Glomerular endothelial cell (primary cell): ENCODE measurements at places on chromosomes 7 and 10.

DNA sequence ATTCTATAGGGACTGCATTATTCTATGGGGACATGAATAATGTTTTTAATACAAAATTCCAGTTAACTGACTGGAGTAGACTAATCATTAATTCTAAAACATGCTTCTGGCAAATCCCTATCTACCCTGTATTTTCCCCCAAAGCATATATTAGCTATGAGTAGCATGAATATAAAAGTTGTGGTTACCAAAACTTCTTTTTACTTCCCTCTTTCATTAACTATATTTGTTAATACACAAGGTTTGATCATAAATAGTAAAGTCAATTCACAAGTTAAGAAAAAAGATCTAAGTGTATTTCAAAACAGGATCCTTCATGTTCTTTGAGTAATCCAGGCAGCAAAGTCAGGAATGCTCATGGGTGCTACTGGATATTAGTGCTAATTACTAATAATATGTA, 2.9 kb upstream of the RALA start:
- no peak for DNase-seq

- DNase-seq, result no peak
Observed at GRCh38 chr10:110209454-110209925, 2.1 kb downstream of the MXI1 start.

DNA sequence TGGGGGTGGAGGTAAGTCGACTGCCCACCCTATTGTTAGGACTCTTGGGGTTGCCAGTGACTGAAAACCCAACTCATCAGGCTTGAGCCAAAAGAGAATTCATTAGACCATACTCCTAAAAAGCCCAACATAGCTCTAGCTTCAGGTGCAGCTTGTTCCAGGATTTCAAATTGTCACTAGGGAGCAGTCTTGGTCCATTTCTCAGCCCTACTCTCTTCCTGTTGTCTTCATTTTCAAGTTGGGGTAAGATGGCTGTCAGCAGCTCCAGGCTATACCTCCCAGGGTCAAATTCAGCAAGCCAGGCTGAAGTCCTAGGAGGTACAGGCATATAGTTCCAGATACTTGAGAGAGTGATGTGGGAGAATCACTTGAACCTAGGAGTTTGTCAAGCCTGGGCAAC, 14.9 kb upstream of the COL13A1 start:
- DNase-seq, result no peak

GRCh38 chr7:46930366-46930765, 651.5 kb downstream of the TNS3 start:
- no peak for DNase-seq

GRCh38 chr10:28302012-28302637, 739 bp downstream of the MPP7 start:
- DNase-seq, result no peak

GRCh38 chr10:108616559-108617285, 1306.6 kb downstream of the XPNPEP1 start:
- DNase-seq, result no peak

- no peak for DNase-seq
Observed at GRCh38 chr10:99450624-99451498, 20.4 kb upstream of the GOT1 start.

DNA sequence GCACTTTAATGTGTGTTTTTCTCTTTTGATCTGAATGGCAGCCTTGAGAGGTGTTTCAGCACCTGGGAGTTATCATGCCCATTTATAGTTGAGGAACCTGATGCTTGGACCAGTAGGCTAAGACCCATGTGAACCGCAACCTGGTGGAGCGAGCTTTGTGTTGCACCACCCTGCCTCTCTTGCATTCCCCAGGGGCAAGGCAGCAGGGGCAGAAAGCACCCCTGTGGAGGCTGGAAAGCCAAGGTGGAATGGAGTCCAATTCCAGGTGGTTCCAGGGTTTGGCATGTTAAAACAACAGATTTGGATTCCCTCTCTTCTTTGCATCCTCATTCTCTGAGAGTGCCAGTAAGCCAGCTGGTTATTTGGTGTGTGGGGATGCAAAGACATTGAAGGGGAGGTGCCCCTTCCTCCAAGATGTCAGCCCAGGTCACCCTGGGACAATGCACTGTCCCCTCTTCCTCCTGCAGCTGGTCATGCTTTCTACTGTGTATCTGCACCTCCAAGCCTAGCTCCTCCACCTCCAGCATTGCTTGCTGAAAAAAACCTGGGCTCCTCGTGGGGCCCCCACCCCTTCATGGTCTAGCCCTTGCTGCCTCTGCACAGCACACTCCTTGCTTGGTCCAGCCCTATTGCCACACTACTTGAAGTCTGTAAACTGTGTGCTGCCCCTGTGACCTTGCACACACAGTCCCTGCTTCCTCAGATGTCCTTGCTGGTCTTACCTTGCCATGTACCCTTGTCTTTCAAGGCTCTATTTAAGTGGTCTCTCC, 5.6 kb upstream of the CDH23 start:
- DNase-seq, result no peak

GRCh38 chr7:121875203-121875602, 2.2 kb downstream of the PTPRZ1 start:
- DNase-seq, result no peak

DNA sequence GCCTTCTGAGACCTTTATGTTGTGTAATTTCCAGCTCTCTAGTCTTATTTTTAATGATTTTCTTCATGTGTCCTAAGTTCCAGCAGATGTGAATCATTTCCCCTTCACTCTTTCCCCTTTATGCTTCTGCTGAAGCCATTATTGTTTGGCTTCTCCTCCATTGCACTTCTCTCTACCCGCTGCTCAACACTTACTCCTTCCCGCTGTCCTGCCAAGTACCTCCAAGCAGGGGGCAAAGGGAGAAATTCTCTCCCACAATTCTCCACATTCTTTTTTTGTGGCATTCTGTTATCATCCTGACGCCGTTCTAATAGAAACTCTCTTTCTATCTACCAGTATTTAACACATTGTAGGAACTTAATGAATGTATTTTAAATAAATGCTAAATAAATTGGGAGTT, 388.9 kb upstream of the TPK1 start:
- DNase-seq, result no peak

GRCh38 chr7:75993689-75994387, 557 bp downstream of the TMEM120A start:
- no peak for DNase-seq

DNA sequence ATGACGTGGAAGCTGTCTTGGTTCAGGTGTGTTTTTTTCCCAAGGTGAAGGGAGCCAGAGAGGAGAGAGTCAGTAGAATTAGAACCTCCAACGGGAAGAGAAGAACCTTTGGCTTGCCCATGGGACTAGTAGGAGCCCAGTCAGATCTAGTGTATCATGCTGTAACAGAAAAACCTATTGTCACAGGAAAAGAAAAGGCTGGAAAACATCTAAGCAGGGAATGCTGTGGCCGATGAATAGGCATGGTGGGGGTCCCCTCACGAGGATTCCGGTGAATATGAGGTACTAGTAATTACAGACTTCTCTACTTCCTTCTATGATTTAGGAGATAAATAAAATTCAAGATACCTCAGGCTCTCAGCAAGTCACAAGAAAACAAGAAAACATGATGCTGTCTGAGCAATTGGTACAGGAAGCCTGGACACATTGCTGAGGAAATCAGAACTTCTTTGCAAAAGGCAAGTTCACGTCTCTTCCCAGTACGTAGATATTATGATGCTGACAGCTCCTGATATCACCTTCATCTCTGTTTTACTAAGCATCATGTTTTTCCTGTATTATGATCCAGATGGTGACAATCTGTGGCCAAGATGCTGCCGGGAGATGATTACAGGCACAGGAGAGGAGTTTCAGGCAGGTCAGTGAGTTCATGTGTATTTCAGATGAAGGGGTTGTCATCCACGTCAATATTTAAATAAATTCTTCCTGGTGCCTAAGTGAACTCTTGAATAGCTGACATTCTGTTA, 54.3 kb upstream of the NPY start:
- DNase-seq, result no peak

- no peak for DNase-seq
Observed at GRCh38 chr10:121449482-121449924, 148.7 kb downstream of the FGFR2 start.

- DNase-seq, result no peak
Observed at GRCh38 chr10:44760513-44760912, 150.6 kb upstream of the TMEM72 start.

GRCh38 chr10:14439451-14440259, 108.9 kb upstream of the FRMD4A start:
- no peak for DNase-seq

- no peak for DNase-seq
Observed at GRCh38 chr7:97982647-97983046, 7.3 kb downstream of the OCM2 start.

GRCh38 chr7:52726493-52726892, 308.9 kb upstream of the POM121L12 start:
- DNase-seq, result no peak

DNA sequence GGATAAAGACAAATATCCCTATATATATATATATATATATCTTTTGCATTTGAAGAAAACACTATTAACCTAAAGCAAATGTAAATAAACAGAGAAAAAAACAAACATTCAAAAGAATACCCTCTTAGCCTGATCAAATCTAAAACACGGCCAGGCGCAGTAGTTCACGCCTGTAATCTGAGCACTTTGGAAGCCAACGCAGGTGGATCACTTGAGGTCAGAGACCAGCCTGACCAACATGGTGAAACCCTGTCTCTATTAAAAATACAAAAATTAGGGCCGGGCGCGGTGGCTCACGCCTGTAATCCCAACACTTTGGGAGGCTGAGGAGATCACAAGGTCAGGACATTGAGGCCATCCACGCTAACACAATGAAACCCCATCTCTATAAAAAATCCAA, 9.2 kb downstream of the ANXA7 start:
- DNase-seq, result no peak

- DNase-seq, result no peak
Observed at GRCh38 chr7:80330434-80330833, 181.4 kb downstream of the GNAT3 start.

- DNase-seq, result no peak
Observed at GRCh38 chr10:126235091-126235978, 152.9 kb downstream of the ADAM12 start.

GRCh38 chr10:78975926-78976325, 92.8 kb upstream of the ZMIZ1 start:
- no peak for DNase-seq

GRCh38 chr10:48251152-48251524, 23.4 kb downstream of the FRMPD2 start:
- DNase-seq, result no peak

DNA sequence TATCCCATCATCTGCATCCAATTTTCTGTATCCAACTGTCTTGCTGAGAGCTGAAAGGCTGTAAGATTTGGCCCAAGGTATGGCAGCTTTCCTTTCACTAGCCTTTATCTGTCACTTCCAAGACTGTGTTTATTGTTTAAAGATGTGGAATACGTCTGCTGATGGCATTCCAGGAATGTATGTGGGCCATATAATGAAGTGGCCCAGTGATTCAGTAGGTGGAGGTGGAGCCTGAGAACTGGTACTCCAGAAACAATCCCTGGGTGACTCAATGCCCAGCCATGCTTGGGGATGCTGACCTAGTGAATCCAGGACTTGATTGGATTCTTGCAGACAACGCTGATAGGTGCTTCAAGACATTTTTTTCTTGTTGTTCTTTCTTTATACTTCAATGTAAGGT, 13.5 kb downstream of the NEUROD6 start:
- DNase-seq, result no peak

DNA sequence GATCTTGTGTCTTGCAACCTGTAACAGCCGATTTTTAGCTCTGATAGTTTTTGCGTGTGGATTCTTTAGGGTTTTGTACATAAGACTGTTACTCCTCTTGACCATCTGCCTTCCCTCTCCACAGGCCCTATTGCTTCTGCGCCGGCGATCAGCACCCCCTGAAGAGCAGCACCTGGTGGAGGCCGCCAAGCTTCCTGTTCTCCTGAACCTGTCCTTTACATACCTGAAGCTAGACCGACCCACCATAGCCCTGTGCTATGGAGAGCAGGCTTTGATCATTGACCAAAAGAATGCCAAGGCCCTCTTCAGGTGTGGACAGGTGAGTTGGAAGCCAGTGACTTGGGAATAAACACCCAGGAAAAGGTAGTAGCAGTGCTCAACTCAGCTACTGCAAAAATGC, 12.6 kb downstream of the FKBP6 start:
- DNase-seq, result no peak

DNA sequence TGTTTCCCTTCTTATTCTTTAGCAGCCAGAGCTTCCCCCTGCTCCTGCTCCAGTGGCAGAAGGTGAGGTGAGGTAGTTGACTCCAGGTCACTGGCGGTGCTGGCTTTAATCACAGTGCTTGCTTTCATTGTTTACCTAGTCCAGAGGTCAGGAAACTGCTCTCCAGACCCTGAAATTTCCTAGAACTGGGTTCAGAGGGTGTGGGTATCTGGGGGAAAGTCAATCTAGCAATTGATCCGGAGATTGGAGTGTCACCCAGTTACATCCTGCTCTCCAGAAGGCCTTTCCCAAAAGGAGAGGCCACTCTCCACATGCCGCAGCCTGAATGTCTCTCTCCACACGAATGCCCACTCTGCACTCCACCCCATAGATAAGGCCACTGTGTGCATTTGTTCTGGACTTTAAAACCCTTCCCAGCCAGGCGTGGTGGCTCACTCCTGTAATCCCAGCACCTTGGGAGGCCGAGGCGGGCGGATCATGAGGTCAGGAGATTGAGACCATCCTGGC, 2.1 kb upstream of the MBL2 start:
- DNase-seq, result no peak

DNA sequence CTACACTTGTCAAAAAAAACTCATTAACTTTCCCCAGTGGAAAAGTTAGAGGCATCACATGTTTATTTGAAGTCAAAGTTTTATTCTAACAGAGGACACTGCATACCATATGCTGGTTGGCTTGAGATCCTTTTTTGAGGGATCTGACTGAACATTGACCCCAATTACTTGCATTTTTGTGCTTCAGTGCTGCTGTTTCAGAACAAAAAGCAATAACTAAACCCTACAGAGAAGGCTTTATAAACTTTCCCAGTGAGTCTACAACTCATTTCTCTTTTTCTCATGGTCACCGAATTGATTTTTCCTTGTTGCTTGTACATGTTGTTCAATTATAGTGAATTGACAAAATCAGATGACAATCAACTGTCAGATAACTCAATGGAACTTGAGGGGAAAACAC, 69.3 kb upstream of the PHYHIPL start:
- no peak for DNase-seq

DNA sequence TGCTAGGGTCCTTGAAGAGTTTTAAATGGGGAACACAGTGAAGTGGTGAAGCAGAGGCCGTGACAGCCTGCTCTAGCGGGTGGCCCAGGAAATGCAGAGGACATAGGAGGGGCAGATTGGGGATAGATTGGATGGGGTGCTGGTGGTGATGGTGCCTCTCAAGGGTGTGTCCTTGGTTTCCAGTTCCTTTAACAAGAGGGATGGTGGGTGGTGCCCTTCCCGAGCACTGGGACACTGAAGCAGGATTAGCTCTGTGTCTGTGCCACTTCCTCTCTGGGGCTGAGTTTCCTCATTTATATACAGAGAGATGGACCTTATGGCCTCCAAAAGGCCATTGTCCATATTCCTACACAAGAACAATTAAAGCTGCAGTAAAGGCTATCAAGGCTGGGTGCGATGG, 285.5 kb downstream of the TCF7L2 start:
- no peak for DNase-seq

GRCh38 chr7:104960741-104961448, 53.1 kb upstream of the KMT2E start:
- DNase-seq, result no peak

- no peak for DNase-seq
Observed at GRCh38 chr7:114548081-114548980, 133.7 kb downstream of the FOXP2 start.
